ENCODE measurements at places on chromosomes 12 and 14.

- no peak for DNase-seq
Measured at GRCh38 chr12:26113181-26113654, 11.6 kb downstream of the BHLHE41 start.

DNA sequence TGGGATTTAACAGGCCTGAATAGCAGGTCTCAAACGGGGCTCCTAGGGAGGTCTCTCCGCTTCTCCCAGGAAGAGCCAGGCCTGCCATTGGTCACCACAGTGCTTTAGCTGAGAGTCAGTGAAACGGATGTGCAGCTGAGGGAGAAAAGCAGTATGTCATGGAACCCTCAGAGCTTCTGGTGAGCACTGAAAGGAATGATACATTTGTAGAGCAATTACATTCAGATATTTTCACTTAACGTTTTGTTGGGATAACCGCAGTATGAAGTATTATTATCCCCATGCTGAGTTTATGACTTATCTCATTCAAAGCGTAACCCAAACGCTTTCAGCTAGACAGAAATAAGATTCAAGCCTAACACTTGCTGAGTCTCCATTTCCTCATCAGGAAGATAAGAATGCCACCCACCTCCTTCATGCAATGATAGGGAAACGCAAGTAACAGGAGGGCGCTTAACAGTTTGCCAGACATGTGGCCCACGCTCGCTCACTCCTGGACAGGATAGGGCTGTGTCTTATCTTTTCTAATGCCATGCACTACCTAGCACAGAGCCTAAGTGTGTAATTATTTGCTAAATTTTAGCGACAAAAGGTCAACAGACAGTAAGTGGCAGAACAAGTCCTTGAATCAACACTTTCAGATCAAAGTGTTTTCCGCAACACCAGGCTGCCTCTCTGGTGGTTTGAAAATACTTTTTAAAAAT, 28.2 kb downstream of the DAD1 start:
- DNase-seq = no peak

GRCh38 chr14:82075566-82075965, 541.9 kb upstream of the SEL1L start:
- no peak for DNase-seq

GRCh38 chr12:1531153-1531653, 63.2 kb downstream of the FBXL14 start:
- DNase-seq = no peak

- DNase-seq = no peak
Measured at GRCh38 chr14:68462683-68463082, 330.2 kb downstream of the ZFP36L1 start.

DNA sequence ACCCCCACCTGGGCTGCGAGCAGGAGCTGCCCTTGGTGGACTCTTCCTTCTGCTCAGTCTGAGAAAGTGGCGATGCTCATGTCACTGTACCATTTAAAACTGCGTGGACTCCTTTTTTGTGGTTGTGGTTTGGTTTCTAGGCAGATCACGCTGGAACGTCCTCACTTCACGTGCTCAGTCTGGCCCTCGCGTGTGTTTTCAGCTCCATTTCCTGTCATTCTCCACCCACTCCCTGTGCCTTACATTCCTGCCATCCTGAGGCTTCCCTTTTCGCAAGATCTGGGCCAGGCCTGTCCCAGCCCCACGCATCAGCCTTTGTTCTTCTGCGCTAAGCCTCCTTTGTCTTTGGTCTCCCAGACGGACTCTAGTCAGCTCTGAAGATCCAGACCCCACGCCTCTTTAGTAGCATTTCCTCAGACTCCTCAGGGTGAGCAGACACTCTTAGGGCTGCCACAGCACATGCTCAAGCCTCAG, 105.4 kb downstream of the FBXL14 start:
- DNase-seq = no peak

DNA sequence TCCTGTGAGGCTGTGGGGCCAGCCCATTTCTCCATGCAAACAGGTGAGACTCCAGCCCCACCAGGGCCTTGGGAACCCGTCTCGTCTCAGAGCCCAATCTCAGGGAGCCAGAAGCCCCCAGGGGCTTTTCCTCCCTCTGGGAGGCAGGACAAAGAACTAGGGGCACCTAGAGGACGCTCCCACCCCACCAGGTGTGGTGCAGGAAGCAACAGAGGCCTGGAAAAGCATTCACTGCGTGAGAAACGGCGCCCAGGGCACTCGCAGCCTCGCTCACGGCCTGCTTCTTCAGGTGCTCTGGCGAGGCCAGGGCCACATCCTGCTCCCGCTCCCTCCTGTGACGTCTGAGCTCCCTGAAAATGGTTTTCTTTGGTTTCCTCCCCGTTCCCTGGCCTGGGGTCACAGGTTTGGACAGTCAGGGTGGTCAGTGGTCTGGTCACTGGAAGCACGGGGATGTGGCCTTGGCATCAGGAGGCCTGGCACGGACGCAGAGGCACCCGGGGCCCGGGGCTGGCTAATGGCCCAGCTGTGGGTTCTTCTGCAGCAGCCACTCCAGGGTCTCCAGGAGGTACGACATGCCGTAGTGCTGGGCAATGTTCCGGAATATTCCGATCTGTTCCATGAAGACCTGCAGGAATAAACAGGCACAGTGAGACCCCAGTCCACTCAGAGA, 5.7 kb downstream of the P2RX2 start:
- DNase-seq = no peak

DNA sequence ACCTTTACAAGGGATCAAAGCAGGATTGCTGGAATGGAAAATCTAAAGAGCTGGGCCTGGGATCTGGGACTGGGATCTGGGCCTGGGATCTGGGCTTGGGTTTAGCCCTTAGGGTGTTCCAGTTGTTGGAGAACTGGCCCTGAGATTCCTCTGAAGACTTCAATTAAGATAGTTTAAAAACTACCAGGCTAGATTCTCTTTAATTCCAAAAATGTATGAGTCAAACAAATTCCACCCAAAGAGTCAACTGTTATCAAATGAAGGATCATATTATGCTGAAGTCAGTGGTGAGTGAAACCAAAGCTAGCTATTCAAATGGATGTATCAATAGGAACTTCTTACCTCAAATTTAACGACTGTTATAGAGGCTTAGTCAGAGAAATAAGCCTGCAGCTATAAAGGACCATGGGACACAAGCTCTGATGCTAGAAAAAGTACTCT, 40.5 kb downstream of the LIMA1 start:
- no peak for DNase-seq

Data from kidney capillary endothelial cell (primary cell).